ENCODE measurements at places on chromosomes 1 and 21.

- no peak for DNase-seq
Measured at GRCh38 chr1:155175281-155175926, 1.8 kb downstream of the TRIM46 start.

GRCh38 chr1:151222130-151222529 lies 23.8 kb downstream of the PIP5K1A start:
- no peak for DNase-seq

GRCh38 chr1:35319988-35320713 lies 51.6 kb downstream of the ZMYM4 start:
- no peak for DNase-seq

DNA sequence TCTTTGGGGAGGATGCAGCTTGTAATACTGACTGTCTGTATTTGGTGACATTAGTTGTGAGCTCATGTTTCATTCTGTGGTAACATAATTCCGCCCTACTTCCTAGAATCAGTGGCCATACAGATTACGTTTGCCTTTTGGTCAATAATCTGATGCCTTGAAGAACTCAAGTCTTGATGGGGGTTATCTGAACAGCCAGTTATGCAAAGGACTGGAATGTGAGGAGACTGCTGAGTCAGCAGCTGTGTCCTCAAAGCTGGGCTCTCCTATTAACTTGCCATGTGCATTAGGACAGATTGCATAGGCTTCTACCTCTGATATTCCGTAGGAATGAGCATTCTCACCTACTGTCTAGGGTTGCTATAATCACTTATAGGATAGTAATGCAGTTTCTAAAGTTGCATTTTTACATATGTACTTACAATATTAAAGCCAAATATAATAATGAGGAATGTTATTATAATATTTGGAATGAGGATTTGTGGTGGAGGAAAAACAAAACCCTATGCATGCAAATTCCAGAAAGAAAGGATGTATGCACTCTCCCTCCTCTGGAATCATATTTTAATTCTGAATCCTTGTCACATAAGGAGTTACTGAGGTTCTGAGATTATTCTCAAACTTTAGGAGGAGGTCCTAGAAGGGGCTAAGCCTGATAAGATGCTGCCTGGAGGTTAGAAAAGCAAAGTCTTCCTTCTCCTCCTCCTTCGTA lies 116.0 kb downstream of the NOS1AP start:
- DNase-seq: no peak

- DNase-seq: no peak
Measured at GRCh38 chr1:172086137-172086536, 244.8 kb downstream of the DNM3 start.

DNA sequence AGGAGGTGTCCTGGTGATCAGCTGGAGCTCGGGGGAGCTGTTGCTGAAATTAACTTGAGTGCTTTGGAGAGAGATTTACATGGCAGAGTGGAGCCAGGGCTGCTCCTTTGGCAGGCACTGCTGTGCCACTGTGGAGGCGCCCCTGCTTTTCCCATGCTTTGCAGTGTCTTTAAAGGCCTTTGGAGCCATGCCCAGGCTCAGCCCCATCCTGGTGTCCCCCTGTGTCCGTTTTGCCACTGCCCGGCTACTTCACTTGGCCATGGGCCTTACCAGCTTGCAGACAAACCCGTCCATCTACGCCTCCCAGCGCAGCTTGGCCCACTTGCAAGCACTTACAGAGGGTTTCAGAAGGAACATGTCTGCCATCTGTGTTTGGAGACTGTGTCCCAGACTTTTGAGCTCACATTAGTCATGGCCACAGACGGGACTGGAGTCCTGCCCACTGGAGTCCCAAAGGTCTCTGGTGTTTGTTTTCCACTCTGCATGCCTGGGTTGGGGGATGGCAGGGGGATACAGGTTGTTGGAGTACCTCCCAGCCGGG lies 18.2 kb upstream of the LAMTOR5 start:
- DNase-seq: no peak

DNA sequence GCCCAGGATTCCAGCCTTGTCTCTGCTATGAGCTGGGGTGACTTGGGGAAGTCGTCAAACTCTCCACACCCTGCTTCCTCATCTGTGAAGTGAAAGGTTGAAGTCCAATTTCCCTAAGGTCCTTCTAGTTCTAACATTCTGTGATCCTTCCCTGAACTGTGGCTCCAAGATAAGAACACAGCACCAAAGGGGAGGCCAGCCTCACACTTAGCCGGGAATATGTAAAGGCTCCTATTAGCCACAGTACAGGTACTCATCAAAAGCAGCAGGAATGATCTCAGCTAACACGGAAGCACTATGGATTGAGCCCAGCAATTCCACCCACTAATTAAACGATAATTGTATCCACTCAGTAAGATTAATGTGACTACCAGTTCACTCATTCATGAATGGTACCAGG lies 4.0 kb downstream of the SLC30A10 start:
- DNase-seq: no peak

GRCh38 chr1:54811739-54812655 lies 10.9 kb upstream of the TTC22 start:
- no peak for DNase-seq

GRCh38 chr1:36516372-36517010 lies 33.8 kb upstream of the CSF3R start:
- DNase-seq: peak; percentile 15

- no peak for DNase-seq
Measured at GRCh38 chr1:6206520-6206855, 569 bp downstream of the RNF207 start.

DNA sequence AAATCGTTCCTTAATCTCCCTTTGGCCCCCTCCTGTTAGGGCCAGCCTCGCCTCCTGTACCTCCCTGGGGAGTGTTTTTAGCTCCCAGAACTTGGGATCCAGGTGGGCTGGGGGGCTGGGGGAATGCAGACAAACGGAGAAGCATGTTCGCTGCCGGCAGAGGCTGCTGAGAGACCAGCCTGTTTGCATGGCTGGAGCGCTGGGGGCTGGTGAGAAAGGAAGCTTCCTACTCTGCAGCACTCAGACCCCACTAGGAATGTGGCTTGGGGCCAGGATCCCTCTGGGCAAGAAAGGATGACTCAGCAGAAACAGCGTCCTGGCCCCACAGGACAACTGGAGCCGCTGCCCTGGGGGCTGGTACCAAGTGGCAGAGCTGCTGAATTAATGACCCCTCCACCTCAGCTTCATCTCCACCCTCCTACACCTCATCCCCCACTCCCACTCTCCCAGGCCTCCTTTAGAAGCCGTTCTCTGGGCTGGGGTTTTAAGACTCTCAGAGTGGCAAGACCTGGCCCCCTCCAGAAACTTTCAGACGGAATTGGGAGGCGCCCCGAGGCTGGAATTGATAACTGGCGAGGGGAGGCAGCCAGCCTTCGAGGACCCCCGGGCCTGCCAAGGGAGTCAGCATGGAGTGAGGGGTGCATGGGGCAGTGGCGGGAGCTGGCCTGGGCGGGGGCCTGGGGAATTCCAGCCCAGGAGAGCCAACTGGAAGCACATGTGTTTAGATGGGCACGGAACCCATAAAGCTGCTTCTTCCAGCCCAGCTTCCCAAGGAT lies 28.5 kb upstream of the EPS8L3 start:
- peak; percentile 43 for DNase-seq

DNA sequence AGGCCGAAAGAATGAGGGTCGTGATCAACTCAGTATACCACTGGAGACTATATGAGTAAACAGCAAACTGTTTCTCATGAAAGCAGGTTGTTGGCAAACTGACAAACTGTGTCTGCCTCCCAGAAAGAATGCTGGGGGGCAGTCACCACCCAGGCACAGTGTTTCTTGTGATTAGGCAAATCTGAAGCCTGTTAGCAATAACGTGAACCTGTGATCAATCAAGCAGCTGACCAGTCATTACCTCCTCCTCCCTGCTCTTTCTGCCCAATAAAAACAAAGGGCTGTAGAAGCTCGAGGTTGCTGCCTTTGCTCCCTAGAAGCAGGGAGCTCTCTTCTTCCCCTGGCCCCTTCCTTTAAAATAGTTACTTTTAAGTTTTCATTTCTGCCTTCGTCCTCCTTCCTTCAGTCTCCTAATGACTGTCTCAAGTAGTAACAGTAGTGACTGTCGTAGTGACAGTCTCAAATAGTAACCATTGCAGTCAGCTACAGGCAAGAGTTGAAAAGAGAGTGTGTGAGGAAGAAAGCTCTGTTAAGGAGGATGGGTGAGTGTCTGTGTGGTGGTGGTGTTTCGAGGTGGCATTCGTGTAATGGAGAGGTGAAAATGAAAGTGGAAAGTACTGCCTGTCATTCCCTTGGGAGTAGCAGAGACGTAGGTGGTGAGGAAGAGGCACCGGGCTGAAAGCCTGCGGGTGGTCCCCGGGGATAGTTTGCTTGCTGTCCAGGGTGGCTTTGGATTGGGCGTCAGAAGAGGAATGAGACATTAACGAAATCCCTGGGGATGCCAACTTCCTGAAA lies 14.5 kb downstream of the HHAT start:
- no peak for DNase-seq

- no peak for DNase-seq
Measured at GRCh38 chr1:191460234-191460633, 698.0 kb upstream of the RGS18 start.

DNA sequence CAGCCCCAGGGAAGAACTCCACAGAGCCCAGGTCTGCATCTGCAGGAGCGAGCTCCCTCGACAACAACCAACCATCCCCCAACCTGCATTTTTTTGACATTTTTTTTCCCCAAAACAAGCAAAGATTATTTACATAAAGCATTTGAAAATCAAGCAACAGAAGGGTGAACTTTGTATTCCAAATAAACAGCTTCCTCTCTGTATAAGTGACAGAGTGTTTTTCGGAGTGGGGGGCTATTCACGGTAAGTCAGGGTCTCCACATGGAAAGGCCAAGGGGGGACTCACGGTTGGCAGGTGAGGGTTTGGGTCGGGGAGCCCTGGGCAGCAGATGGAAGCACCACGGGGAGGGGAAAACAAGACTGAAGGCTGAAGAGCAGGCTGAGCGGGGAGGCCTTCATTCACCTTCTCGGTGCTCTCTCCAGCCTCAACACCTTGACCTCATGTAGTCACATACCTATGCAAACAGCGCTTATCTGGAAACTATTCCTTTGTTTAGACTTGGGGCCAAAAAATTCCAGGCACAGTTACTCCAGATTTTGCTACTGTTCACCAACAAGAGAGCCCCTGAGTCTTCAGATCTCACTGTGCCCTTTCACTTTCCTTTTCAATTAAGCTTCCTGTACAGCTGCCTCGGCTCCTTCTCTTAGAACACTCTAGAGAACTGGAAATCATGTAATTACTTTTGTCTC lies 27.6 kb downstream of the C2CD2 start:
- DNase-seq: no peak

- no peak for DNase-seq
Measured at GRCh38 chr21:34220556-34221195, 143.1 kb upstream of the KCNE2 start.

GRCh38 chr1:147670319-147671001 lies at the start of gene ACP6:
ACP6 (minus strand) TSS chr1:147670524; CDS start chr1:147670048, 476 bp downstream.
- DNase-seq: peak; percentile 80

- DNase-seq: no peak
Measured at GRCh38 chr1:218304281-218305039, 19.4 kb downstream of the RRP15 start.

GRCh38 chr1:162328512-162328911 lies 48.1 kb downstream of the SPATA46 start:
- no peak for DNase-seq

DNA sequence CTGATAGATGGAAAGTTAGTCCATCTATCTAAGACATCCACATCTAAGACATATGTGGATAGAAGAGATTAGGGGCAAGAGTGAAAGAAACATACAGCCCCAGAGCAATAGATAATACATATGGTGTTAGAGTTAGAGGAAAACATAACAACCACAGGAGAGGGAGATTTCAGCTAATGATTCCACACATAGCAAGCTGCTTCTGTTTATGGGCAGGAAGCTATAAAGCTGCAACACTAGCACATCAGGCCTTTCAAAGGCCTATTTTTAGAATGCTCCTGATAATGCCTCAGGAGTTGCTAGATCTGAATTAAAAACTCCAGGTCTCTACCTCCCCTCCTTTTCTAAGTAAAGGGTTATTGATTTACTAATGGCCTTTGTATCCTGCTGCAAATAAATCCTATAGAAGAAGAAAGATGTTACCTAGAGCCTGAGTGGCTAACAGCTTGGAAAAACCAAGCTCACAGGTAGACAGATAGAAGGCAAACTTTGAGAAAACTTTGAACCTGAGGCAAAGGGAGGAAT lies 36.1 kb downstream of the BRINP2 start:
- no peak for DNase-seq

DNA sequence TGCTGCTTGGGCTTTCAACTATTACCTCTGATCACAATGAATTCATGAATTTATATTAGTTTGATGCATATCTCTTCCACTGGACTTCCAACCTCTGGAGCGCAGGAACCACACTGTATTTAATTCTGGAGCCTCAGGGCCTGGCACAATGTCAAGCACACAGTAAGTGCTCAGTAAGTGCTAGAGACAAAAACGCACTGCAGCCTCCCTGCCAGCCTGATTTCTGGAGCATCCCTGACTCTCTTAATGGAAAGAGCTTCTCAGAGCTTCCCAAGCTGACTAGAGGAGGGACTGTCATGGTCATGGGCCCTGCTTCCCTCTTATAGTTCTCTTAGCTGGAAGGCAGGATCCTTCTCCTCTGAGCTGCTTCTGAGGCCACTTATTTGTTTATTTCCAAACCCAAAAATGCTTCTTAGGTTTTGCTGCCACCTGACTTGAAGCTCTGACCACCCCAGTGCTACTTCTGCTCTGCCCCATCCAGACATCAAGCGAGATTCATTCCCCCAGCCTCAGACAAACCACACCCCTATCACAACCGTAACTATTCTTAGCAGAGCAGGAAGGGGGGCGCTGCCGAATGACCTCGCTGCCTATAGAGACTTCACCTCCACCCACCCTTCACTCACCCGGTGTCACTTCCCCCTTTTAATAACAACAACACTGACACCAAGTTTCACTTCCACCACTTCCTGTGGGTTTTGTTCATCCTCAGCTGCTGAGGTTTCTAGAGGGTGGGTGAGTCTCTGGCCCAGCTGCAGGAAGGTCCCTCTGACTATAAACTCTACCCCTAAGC lies 33.6 kb downstream of the NUAK2 start:
- no peak for DNase-seq

DNA sequence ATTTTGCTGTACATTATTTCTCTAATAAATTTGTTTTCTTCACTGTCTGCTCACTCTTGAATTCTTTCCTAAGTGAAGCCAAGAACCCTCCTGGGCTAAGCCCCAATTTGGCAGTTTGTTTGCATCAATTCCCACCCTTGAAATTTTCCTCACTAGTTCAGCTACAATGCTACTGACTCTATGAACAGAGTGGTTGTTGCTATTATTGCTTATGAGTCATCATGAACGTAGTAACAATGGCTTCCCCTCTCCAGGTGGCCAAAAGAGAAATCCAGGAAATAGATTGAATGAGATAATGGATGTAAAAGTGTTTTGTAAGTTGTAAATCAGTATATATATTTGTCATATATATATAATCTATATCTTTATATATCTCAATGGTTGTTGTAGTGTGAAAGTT lies 193.0 kb downstream of the URB2 start:
- DNase-seq: no peak

GRCh38 chr1:31705080-31705866 lies 1.5 kb upstream of the COL16A1 start:
- no peak for DNase-seq

GRCh38 chr1:29511436-29511835 lies 275.1 kb downstream of the PTPRU start:
- DNase-seq: no peak

Measured in NCI-H748 treated with DMSO at 0.1 percent for 48 hours (cell line).